ENCODE measurements at places on chromosomes 5 and 9. TPM values are rescaled to one million over a fixed set of nuclear protein-coding genes. Genes with fewer than 3 reads are reported as not detected.

Gene HSPB3
- total RNA-seq, result 0.49 TPM

Gene HTR4
- not detected for total RNA-seq

Gene BARHL1
- total RNA-seq, result not detected

Gene C9orf43
- 0.17 TPM for total RNA-seq

Gene PDE6A
- 0.04 TPM for total RNA-seq

Gene TMEFF1
- not detected for total RNA-seq

Gene SLC23A1
- total RNA-seq, result 4.1 TPM

Gene ZNF608
- total RNA-seq, result 6.8 TPM

Gene BAAT
- total RNA-seq, result not detected

Gene IL13
- not detected for total RNA-seq

Gene FBP2
- total RNA-seq, result not detected

Gene MARCOL
- total RNA-seq, result not detected

Gene RGS7BP
- not detected for total RNA-seq

Gene CRB2
- total RNA-seq, result not detected

Measured in lower leg skin (tissue), 4 donors.